ENCODE measurements at places on chromosomes 12 and 14.
A peak's percentile ranks its signal among the peaks of the same experiment; 100 is the strongest.

- no peak for DNase-seq
Observed at GRCh38 chr12:88310069-88310468, 168.0 kb downstream of the TMTC3 start.

DNA sequence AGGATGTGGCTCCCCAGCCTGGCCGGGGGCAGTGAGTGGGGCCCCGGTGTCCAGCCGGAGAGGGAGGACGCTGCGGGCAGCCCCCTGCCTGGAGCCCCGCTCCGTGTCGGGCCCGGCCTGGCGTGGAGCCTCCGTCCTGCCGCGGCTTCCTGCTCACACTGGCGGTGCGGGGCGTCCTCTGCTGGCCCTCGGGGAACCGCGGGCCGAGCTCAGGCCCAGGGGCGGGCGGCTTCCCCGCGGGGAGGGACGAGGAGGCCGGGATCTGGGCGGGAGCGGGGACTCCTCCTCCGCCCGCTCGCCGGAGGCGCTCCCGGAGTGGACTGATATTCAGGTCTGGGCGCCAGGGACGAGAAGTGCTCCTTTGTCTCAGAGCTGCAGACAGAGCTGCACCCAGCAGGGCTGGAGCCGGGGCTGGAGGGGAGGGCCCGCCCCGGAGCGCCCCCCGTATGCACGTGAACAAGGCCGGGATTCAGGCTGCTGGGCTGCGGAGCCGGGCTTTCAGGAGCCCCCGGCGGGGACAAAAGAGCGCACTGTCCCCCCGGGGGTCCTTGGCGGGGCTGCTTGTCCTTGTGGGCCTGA, 2.2 kb downstream of the MMP17 start:
- peak; percentile 80 for DNase-seq

DNA sequence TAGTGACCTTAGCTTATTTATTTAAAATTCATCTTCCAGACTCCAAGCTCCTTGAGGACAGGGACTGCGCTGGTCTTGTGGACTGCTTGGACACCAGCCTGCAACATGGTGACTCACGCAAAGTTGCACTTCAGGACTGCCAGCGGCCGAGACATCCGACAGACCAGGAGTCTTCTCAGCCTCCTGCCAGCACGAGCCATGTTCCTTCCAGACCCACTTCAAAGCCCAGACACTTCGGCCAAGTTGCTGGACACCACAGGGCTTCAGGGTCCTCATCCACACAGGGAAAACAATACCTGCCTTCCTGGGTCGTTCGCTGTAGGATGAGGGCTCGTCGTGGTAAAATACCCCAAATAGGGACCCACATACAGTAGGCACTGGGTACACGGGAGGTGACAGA, 88.7 kb downstream of the BCL11B start:
- DNase-seq = no peak

DNA sequence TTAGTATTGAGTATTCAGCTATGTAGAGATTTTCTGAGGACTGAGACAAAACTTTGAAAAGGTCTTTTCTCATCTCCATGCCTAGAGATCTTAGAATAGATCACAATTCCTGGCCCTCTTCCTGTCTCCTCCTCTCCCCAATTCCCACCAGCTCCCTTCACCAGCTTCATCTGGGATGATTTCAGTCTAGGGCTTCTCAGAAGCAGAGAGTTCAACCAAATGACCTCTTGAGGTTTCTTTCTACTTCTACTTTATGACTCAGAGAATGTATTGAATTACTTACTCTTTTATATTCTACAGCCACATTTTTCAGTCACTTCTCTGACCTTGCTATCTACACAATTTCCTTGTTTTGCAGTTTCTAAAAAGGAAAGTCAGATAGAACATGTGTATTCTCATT, 19.4 kb upstream of the SNX6 start:
- no peak for DNase-seq

GRCh38 chr14:52369305-52369801, 55.2 kb downstream of the PTGER2 start:
- no peak for DNase-seq

DNA sequence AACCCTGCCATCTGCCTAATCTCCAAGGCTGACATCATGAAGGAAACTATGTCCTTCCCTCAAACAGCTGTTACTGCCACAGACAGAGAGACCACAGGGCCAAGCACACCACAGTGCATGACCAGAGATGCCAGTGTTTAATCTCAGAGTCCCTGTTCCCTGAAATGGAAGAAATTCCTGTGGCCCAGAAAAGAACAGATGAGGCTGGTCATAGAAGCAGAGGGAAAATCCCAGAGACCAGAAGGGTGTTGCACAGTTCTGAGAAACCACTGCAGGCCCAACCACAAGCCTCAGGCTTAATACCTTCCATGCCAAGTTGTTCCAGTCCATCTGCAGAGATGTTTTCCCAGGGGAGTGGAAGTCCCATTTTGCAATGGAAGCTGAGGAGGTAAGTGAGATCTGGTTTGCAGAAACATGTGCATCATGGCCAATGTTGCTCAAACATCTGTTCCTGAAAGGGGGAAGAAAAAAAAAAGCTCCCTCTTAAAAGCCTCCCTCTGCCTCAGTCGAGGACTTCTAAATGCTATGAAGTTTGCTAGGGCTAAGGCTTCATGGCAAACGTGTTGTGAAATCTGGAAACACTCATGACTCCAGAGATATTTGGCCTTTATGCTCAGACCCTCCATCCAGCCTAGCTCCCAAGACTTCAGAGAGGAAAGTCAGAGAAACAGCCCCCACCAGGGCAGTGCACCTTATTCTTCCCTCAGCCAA, 98.6 kb downstream of the SCARB1 start:
- no peak for DNase-seq

DNA sequence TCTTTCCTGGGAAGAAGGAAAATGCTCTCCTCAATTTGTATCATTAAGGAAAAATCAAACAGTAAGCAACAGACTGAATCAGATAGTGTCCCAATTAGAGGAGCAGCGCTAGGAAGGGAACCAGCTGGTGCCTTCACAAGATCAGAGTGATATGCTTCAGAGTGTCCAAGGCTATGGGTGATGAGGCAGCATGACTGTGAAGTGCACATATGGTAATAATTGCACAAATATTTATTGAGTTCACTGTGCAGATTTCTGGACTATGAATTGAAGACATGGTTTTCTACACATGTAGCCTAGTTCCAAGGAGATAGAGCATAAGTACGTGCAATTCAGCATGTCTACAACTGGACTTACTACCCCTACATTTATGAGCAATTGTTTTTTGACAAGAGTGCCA, 78.8 kb upstream of the EVL start:
- no peak for DNase-seq

- DNase-seq = no peak
Observed at GRCh38 chr12:25072906-25073650, 121.9 kb downstream of the DNAI7 start.

DNA sequence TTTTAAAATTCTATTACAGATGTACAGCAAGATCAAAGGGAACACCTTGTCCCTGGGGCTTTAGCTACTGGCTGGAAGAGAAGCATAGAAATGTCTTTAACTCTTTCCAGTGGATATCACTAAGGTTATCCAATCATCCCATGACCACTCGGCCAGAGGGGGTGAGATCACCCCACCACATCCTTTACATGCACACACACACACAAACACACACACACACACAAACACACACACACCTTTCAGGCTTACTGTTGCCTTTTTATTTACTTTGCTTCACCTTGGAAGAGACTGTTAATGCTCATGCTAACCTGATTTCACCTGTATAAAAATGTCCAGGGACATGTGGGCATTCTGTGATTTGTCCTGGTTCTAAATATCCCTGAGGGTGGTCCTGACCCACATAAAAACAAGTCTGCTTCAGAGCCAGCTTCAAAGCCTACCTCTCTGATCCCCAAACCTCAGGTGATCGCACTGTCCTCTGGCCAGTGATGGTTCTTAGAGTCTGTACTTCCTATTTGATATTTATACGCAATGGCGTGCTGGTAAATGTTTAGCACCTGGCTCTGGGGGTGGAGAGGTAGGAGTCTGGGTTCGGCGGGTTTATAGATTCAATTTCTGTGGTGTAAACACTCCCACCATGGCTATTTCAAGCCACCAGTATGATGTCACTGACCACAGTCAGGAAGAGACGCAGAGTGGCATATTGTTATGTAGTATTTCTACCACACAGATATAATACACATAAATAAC, 166.1 kb upstream of the EEA1 start:
- DNase-seq = peak; percentile 40

- DNase-seq = no peak
Observed at GRCh38 chr12:93683410-93683809, 6.2 kb downstream of the CRADD start.

DNA sequence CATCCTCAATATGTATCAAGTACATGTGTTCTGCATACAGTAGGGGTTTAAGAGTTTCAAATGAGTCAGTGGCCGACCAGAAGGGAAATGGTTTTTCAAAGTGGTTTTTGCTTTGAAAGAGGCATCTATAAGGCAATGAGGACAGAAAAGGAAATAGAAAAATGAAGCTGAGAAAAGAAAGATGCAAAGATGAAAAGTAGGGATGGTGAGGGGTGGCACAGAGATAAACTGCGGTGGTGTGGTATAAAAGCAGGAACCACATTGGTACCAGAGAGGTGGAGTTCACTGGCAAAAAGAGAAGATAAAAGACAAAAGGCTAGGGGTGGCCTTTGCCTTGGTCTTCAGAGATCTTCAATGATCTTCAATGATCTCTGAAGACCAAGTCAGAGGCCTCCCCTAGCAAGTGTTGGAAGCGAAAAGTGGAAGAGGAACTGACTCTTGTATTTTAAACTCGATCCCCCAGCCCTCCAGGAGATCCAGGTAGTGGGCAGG, 144.0 kb upstream of the KRR1 start:
- no peak for DNase-seq

GRCh38 chr14:103385929-103386712, 906 bp downstream of the MARK3 start:
- DNase-seq = no peak

DNA sequence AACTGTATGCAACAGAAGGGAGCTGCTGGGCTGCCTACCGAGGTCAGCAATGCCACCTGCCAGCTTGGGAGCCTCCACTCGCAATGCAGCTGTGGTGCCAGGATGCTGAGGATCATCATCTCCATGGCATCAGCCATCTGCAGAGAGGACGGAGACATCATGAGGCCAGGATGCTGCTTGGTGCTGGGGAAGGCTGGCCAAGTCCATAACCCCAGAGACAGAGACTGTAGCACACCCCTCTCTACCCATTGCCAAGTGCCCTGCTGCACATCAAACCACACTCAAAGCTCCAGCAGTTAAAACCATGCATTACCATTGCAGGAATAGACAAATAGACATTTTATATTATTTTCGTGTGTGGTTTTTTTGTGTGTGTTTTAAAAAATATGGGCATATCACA, 43.5 kb downstream of the SVOP start:
- no peak for DNase-seq

DNA sequence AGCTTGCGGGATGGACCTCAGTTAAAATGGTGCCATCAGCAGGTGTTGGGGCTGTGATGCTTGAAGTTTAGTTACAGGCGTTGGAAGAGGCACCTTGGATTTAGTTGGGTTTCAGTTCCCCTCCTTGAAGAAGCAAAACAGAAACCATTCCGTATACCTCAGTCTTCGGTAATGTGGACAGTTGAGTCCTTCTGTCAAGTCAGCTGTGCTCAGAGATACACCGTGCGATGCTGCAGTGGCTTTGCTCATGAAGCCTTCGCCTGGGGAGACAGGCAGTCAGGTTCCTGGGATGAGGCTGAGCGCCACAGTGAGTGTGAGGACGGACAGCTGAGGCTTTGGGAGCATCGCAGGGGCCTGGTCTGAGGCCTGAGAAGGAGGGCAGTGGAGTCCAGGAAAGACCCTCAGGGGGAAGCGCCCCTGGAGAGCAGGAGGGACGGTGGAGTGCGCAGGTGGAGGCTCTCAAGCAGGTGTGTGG, 7.4 kb downstream of the RAN start:
- peak; percentile 83 for DNase-seq

DNA sequence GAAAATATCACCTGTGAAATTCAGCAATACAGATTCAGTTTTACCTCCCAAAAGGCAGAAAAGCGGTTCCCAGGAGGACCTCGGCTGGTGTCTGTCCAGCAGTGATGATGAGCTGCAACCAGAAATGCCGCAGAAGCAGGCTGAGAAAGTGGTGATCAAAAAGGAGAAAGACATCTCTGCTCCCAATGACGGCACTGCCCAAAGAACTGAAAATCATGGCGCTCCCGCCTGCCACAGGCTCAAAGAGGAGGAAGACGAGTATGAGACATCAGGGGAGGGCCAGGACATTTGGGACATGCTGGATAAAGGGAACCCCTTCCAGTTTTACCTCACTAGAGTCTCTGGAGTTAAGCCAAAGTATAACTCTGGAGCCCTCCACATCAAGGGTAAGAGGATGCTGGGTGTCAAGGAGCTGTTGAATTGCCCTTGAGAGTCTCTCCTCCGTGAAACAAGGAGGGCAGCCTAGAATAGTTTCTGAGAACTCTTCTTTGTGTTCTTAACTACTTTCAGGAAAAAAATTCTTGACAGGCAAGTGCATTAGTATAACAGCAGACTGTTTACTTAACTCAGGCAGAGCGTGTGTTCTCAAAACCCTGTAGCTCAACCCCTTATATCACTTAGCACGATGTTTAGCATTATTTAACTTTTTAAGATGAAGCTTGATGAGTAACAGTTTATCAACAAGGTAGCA, 7.7 kb downstream of the TDP1 start:
- no peak for DNase-seq

- no peak for DNase-seq
Observed at GRCh38 chr14:22232933-22233332, 356.1 kb downstream of the DAD1 start.

- DNase-seq = no peak
Observed at GRCh38 chr12:52499806-52500560, 6.9 kb upstream of the KRT6A start.

DNA sequence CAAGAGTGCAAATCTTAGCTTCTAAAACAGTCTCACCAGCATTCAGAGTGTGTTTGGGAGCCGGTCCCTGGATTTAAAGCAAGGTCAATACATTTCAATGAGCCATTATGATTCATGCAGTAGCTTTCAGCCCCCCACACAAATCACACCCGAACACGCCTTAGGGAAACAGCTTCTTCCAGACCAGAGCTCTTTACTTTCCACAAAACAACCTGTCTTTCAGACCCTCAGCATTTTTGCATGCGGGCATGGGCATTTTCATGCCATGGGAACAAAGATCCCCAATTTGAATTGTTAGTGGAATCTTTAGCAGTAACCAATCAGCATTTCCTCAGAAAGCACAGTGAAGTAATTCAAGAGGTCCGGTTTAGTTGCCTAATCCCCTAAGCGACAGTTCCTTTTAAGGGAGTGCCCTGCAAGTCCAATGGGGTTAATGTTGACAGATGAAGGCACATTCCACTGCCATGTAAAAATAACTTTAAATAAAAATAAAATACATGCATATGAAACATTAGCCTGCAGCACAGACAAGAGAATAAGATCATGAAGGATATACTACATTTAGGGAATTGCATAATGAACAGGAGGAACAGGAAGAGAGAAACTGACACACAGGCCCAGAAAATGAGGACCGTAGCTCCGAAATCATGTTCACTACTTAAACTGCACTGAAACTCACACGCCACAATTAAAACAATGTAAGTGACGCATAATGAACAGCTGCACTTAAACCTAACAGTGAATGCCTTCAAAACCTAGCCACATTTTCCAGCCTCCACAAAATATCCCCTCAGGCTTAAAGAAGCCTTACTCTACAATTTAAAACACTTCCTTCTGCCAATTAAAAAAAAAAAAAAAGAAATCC, 4.0 kb downstream of the VPS37B start:
- DNase-seq = no peak

- no peak for DNase-seq
Observed at GRCh38 chr12:113899561-113900471, 66.3 kb downstream of the RBM19 start.

Data from GM13976 (cell line).